ENCODE measurements at places on chromosomes 6 and 20. TPM values are rescaled to one million over a fixed set of nuclear protein-coding genes. Genes with fewer than 3 reads are reported as not detected.

Gene ATP6V1G2
- 56.7 TPM for polyA plus RNA-seq

Gene RIPPLY2
- polyA plus RNA-seq: 5.0 TPM

Gene KIAA1755
- 1.3 TPM for polyA plus RNA-seq

Gene OSBPL2
- polyA plus RNA-seq: 41.5 TPM

Gene ZBP1
- not detected for polyA plus RNA-seq

Gene ASXL1
- polyA plus RNA-seq: 45.9 TPM

Gene VWA7
- 5.3 TPM for polyA plus RNA-seq

Gene VARS2
- 93.4 TPM for polyA plus RNA-seq

Gene SMAP1
- polyA plus RNA-seq: 43.7 TPM

Gene DAAM2
- 0.62 TPM for polyA plus RNA-seq

Gene ZNF334
- 43.2 TPM for polyA plus RNA-seq

Gene COL9A3
- 1.0 TPM for polyA plus RNA-seq

Gene MCHR2
- not detected for polyA plus RNA-seq

Gene DPM1
- polyA plus RNA-seq: 137 TPM

Gene PBOV1
- polyA plus RNA-seq: not detected

Gene TFAP2D
- not detected for polyA plus RNA-seq

Gene HUS1B
- polyA plus RNA-seq: 1.8 TPM

Gene SLC26A8
- not detected for polyA plus RNA-seq

Gene AVP
- not detected for polyA plus RNA-seq

Gene FAXC
- polyA plus RNA-seq: 130 TPM

Gene ADGRF4
- polyA plus RNA-seq: not detected

Gene PHF20
- polyA plus RNA-seq: 54.8 TPM

Gene OR2B6
- not detected for polyA plus RNA-seq

Gene FAM83C
- not detected for polyA plus RNA-seq

Gene FNDC11
- polyA plus RNA-seq: 5.2 TPM

Gene CASS4
- not detected for polyA plus RNA-seq

Gene PRL
- polyA plus RNA-seq: not detected

Gene MRAP2
- polyA plus RNA-seq: 1.4 TPM

Gene C6orf15
- not detected for polyA plus RNA-seq

Gene METTL24
- not detected for polyA plus RNA-seq

Gene FRK
- polyA plus RNA-seq: not detected

Gene EBF4
- polyA plus RNA-seq: 13.2 TPM

Gene UNC93A
- polyA plus RNA-seq: not detected

Gene MUC22
- polyA plus RNA-seq: not detected

Gene COX4I2
- not detected for polyA plus RNA-seq

Gene KIAA0408
- polyA plus RNA-seq: 109 TPM

Gene ANGPT4
- not detected for polyA plus RNA-seq

Gene NMBR
- not detected for polyA plus RNA-seq

Gene CTCFL
- polyA plus RNA-seq: not detected

Gene CNR1
- polyA plus RNA-seq: 512 TPM

Gene SLC22A1
- polyA plus RNA-seq: 1.4 TPM

Gene MMP24
- polyA plus RNA-seq: 68.9 TPM

Gene ZSWIM3
- polyA plus RNA-seq: 12.3 TPM

Gene NDUFAF4
- polyA plus RNA-seq: 55.9 TPM
